Spleen (tissue), 13 donors: ENCODE measurements at places on chromosomes 4 and X. TPM values are rescaled to one million over a fixed set of nuclear protein-coding genes. Genes with fewer than 3 reads are reported as not detected.

The MSX1 gene
- total RNA-seq = 2.8 TPM

The F9 gene
- not detected for total RNA-seq

The TLR3 gene
- 6.1 TPM for total RNA-seq

The TMEM150C gene
- 9.6 TPM for total RNA-seq

The TRIM61 gene
- total RNA-seq = 0.52 TPM

The OPRPN gene
- not detected for total RNA-seq

The PASD1 gene
- not detected for total RNA-seq

The INTS12 gene
- 28.3 TPM for total RNA-seq

The TMPRSS11A gene
- not detected for total RNA-seq

The ERVMER34-1 gene
- total RNA-seq = 1.9 TPM

The GATA1 gene
- total RNA-seq = 1.6 TPM

The ZDHHC15 gene
- total RNA-seq = 0.60 TPM

The PRSS12 gene
- total RNA-seq = not detected

The NSUN7 gene
- total RNA-seq = 4.7 TPM

The RAI2 gene
- 5.0 TPM for total RNA-seq

The CLGN gene
- total RNA-seq = not detected

The GLRB gene
- total RNA-seq = not detected

The CHRNA9 gene
- total RNA-seq = not detected

The PRKG2 gene
- total RNA-seq = 0.32 TPM

The HPRT1 gene
- total RNA-seq = 20.8 TPM

The TAF9B gene
- 13.8 TPM for total RNA-seq

The APLN gene
- 0.09 TPM for total RNA-seq

The PAGE2 gene
- not detected for total RNA-seq
